ENCODE measurements at places on chromosomes 6 and 20.

DNA sequence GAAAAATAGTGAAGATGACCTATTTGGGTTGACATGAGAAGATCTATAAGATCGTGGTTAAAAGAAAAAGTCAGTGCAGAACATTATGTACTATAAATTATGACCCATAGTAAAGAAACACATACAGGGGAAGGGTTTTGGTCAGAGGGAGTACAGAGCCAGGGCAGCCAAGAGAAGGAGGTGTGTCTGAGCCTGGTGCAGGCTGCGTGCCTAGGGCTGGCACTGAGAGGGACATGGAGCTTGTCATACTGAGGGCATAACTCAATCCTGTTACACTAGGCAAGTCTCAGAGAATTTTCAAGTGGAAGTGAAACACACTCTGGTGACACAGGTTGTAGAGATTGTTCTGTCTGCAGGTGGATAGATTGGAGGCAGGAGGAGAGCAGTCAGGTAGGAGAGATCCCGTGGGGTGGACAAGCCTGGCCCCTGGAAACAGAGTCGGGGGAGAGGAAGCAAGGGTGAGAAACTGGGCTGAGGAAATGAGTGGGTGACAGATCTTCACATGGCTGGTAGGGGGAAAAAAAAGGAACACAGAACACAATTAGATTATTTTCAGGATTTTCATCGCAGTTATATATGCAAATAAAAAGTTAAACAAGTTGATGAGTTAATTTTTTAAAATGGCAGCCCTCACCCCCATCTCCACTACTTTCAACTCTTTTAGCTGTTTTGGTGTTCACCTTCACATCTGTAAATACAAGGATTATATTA lies 18.5 kb upstream of the RNF39 start:
- no peak for DNase-seq

DNA sequence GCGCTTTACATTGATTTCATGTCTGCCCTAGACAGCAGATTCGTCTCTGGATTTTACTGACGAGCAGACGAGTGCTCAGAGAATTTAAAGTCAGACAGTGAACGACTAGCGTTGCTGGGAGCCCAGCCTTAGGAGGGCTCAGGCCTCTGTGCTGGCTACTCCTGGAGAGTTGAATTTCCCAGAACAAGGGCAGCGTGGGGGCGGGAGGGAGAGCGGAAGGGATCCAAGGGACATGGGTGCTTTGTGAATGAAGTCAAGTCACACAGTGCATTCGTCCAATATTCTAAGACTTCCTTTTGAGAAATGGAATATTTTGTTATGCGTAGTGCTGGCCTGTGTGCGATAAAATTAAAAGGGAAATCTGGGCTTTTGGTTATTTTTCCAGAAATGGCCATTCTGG lies 126.5 kb downstream of the MYLK4 start:
- no peak for DNase-seq

DNA sequence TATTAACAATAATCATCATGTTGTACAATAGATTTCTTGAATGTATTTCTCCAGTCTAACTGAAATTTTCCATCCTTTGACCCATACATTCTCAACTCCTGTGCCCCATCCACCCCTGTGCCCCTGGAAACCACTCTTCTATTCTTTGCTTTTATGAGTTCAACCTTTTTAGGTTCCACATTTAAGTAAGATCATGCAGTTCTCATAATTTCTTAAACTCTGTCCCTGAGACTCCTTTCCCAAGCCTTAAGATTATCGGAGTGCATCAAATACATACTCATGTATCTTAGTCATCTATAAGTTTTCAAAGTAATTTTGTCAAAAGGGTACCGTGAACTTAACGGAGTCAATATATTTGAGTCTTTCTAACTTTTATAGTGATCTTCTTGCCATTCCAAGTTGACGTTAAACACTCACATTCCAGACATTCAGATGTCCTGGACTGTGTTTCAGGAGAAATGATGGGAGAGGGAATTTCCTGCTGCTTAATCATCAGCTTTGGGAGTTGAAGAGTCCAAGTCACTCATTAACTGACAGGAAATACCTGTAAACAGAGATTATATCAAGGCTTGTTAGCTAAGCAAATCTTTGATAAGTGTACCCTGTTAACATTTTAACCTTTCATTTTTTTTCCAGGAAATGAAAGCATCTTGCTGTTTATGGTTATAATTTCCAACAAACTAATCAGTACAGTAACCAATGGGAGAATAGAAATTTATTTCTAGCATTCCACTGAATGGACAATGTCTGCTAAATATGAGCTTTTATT lies 73.3 kb downstream of the ADGRG6 start:
- no peak for DNase-seq

GRCh38 chr6:42938987-42939809 lies 9.9 kb downstream of the CNPY3 start:
- DNase-seq: no peak

DNA sequence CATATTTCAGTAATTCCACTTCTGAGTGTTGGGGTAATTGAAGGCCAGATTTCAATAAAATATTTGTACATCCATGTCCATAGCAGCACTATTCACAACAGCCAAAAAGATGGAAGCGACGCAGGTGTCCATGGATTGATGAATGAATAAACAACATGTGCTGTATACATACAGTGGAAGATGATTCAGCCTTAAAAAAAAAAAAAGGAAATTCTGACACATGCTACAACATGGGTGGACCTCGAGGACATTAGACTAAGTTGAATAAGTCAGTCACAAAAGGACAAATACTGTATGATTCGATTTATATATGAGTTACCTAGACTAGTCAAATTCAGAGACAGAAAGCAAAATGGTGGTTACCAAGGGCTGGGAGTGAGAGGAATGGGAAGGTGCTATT lies 57.2 kb downstream of the TRAM2 start:
- DNase-seq: no peak

GRCh38 chr6:84547341-84547801 lies 217.0 kb downstream of the TBX18 start:
- no peak for DNase-seq

DNA sequence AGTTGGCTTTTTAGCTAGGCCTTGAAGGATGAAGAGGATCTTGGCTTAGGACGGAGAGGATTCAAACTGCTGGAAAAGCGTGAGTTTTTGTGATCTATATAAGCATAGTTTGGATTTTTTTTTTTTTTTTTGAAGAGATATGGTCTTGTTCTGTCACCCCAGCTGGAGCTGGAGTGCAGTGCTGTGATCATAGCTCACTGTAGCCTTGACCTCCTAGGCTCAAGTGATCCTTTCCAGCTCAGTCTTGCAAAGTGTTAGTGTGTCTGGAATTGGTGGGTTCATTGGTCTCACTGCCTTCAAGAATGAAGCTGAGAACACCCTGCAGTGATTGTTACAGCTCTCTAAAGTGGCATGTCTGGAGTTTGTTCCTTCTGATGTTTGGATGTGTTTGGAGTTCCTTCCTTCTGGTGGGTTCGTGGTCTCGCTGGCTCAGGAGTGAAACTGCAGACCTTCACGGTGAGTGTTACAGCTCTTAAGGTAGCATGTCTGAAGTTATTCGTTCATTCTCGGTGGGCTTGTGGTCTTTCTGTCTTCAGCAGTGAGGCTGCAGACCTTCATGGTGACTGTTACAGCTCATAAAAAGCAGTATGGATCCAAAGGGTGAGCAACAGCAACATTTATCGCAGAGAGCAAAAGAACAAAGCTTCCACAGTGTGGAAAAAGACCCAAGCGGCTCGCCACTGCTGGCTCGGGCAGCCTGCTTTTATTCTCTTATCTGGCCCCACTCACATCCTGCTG lies 37.5 kb upstream of the NUP153 start:
- no peak for DNase-seq

DNA sequence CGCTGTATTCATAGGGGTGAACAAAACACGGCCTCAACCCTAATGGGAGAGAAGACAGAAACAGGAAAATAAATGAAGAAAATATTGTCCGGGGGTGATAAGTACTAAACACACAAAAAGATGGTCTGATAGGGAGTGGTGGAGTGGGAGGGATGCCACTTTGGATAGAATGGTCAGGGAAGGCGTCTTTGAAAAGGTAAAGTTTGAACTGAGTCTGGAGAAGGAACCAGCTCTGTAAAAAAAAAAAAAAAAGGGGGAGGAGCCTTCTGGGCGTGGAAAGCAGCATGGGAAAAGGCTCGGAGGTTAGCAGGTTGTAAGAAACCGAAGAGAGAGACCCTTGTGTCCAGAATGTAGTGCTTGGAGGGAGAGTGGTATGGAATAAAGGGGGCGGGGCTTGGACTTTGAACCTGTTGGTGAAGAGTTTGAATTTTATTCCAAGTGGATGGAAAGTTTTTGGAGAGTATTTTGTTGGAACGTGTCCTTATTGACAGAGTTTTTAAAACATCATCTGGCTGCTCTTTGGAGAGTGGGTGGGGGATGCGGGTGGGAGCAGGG lies 1.8 kb downstream of the CHMP4B start:
- no peak for DNase-seq

DNA sequence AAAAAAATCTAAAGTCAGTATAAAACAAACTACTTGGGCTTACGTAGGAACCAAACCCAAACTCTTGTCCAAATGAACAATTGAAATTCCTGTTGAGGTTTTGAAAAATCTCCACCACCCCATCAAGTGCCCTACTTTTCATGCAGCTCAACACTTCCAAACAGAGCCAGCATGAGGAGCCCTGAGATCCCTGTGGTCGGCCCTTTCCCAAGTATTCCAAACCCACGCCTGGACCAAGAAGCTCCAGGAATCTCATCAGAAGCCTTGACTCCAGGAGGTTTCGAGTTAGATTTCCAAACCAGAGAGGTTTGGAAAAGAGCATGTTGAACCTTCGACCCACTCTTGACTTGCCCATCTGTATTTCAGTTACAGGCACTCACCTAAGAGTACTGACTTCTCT lies 179.3 kb downstream of the MTFR2 start:
- no peak for DNase-seq

- DNase-seq: no peak
These were observed 350.1 kb upstream of the TSHZ2 start for GRCh38 chr20:52622081-52622480.

Measured in D721Med (cell line).